Spinal cord (tissue), 10 donors: ENCODE measurements at places on chromosomes 16 and 17.

GRCh38 chr17:62713086-62713881 is 85.8 kb downstream of the MRC2 start:
- DNase-seq, result no peak

GRCh38 chr17:59026176-59026939 is 80.3 kb downstream of the TRIM37 start:
- no peak for DNase-seq

DNA sequence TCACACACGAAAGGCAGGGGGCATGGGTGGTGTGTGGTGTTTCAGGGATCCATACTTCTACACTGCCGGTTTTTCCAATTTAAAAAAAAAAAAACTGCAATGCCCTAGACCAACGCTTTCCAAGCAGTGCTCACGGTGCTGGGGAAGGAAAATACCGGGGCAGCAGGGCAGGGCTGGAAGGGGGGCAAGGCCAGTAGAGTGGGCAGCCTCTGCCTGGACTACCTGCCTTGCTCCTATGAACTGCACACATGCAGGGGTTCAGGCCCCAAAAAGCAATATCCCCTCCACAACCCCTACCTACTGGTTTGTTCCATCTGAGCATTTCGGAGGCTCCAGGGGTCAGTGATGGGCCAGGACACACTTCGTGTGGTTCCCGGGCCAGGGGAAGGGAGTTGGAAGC is 29.4 kb downstream of the RPH3AL start:
- DNase-seq, result no peak

DNA sequence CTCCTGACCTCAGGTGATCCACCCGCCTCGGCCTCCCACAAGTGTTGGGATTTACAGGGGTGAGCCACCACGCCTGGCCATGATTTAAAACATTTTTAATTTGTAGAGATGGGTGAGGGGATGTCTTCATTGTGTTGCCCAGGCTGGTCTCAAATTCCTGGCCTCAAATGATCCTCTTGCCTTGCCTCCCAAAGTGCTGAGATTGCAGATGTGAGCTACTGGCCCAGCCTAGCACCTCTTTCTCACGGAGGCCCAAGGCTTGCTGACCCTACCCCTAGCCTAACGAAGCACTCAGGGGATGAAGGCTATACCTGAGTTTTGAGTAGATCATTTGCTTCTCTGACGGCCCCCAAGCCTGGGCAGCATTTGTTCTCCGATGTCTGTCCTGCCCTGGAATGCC is 26.6 kb downstream of the UNK start:
- no peak for DNase-seq

GRCh38 chr17:57788725-57789124 is 43.6 kb upstream of the CCDC182 start:
- DNase-seq, result no peak
